Urinary bladder (tissue), 4 donors: ENCODE measurements at places on chromosomes 4 and X. TPM values are rescaled to one million over a fixed set of nuclear protein-coding genes. Genes with fewer than 3 reads are reported as not detected.

Gene RTL3
- total RNA-seq = 0.95 TPM

- no peak for DNase-seq
Observed at GRCh38 chr4:108937066-108937465, 174.2 kb upstream of the ETNPPL start.

Gene ENAM
- 0.32 TPM for total RNA-seq

- no peak for DNase-seq
Observed at GRCh38 chr4:77538574-77539157, 67.0 kb upstream of the CXCL13 start.

DNA sequence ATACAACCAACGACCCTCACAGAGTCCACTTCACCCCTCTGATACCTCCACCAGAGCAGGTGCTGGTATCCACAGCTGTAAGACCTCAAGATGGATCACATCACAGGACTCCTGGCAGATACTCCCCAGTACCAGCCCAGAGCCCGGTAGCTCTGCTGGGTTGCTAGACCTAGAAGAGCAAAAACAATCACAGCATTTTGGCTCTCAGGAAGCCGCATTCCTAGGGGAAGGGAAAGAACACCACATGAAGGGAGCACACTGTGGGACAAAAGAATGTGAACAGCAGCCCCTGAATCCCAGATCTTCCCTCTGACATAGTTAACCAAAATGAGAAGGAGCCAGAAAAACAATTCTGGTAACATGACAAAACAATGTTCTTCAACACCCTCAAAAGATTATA is 303.1 kb upstream of the GRIA3 start:
- DNase-seq = no peak

Gene GSX2
- not detected for total RNA-seq

GRCh38 chr4:145283909-145284308 is 103.5 kb upstream of the OTUD4 start:
- no peak for DNase-seq

DNA sequence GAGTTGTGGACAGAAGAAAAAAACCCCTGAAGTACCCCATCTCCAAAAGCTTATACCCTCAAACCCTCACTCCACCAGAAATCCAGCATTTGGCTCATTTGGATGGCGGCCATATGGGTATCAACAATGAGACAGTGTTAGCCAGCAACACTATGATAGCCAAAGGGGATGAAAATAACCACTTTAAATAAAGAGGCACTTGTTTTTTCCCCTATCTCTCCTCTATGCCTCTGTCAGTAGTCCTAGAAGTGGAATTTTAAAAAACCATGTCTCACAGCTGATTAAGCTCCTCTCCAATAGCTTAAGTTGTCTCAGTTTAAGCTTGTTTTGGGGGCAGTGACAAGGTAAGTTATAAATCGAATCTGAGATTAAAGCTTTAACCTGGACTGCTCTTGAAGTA is 124.0 kb downstream of the MOSPD2 start:
- DNase-seq = no peak
